Sigmoid colon (tissue), 7 donors: ENCODE measurements at places on chromosomes 1 and 21. TPM values are rescaled to one million over a fixed set of nuclear protein-coding genes. Genes with fewer than 3 reads are reported as not detected.

DNA sequence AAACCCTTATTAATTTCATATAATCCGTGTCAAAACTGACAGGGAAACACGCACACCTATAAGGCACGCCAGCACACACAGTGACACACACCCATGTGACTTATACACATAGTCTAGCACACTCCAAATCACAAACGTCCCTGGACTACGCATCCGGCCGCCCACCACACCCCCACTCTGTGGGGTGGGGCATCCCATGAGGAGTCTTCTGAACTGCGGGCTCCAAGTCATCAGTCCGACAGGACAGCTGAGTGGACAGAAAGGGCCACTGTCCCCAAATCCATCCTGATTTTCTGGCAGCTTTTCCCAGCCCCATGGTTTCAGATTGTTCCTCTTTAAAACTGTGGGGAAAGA is 829 bp downstream of the PEA15 start:
- H3K27me3 ChIP-seq = no peaks in the 10 kb centered on the region
- DNase-seq = peak; percentile 75
- H3K4me3 ChIP-seq = peak overlapping the region; percentile 80
- peaks cover 64% of the 10 kb centered on the region for H3K4me1 ChIP-seq

GRCh38 chr1:39310691-39311090 is 106.2 kb downstream of the MACF1 start:
- no peaks in the 10 kb centered on the region for H3K27me3 ChIP-seq
- H3K4me1 ChIP-seq = peaks cover 7% of the 10 kb centered on the region
- no peak overlapping the region for H3K4me3 ChIP-seq
- DNase-seq = no peak

DNA sequence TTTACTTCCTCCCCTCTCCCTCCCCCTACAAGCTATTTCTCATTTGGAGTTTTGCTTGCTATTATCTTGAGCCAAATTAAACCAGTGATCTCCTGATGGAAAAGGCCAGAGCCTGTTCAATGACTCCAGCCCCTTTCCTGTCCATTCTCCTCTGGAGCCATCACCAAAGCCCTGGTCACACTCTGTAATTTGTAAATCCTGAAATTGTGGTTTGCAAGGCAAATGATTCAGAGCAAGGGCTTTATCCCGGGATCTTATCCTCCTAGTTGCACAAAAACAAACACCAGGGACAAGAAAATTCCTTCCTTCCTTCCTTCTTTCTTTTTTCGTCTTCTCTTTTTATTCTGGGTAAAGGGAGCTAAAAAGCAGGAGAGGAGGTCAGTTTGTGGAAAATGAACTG is 366.1 kb upstream of the ST6GALNAC5 start:
- H3K4me3 ChIP-seq = no peak overlapping the region
- no peaks in the 10 kb centered on the region for H3K4me1 ChIP-seq
- H3K27ac ChIP-seq = no peak overlapping the region
- no peaks in the 10 kb centered on the region for H3K36me3 ChIP-seq
- DNase-seq = no peak

DNA sequence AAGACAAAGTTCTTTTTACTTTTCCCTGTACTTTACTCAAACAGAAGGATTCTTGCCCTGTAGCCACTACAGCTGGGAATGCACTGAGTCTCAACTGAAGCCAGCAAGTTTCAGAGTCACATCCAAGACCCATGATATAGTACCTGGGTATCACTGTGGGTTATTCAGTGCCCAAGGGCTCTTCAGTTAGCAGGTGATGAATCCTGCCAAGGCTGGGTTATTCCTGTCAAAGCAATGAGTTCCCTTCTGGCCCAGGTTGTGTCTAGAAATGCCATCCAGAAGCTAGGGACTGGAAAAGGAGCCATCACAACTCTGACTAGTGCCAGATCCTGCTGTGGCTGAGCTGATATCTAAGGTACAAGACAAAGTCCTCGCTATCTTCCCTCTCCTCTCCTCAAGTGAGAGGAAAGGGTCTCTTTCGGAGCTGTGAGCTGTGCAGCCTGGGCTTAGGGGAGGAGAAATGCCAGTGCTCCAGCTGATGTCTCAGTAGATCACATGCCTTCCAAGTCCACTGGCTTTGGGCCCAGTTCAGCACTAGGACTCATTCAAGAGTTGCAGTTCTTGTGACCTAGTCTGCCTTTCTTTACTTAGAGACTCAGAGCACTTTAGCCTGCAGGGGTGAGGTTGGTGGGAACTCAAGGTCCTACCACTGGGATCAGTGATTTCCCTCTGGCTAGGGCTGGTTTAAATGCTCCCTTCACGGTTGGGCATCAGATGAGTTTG is 369.4 kb downstream of the TBX15 start:
- no peak overlapping the region for H3K4me3 ChIP-seq
- H3K27ac ChIP-seq = no peak overlapping the region
- H3K27me3 ChIP-seq = no peaks in the 10 kb centered on the region
- no peak for DNase-seq
- H3K4me1 ChIP-seq = no peaks in the 10 kb centered on the region

DNA sequence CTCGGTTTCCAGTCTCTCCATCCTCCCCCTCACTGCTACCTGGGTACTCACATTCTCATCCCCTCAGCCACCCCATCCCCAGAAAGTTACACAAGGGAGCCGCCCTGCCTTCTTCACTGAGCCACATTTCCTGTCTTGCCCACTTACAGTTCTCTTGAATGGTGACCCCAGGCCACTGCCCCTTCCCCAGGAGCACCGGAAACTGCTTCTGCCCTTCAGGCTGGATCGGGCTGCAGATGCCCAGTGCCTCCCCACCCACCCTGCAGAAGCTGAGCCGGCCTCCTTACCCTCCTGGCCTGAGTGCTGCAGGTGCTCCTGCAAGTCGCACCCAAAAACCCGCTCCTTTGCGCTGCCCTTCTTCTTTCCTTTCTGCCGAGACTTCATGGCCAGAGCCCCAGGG is 450 bp downstream of the ARHGAP30 start:
- peak overlapping the region; percentile 16 for H3K4me3 ChIP-seq
- DNase-seq = no peak
- H3K36me3 ChIP-seq = no peaks in the 10 kb centered on the region
- no peaks in the 10 kb centered on the region for H3K4me1 ChIP-seq
- peaks cover 5% of the 10 kb centered on the region for H3K27me3 ChIP-seq

KHDRBS1 gene
- 83.7 TPM for polyA plus RNA-seq
